Stimulated activated CD4-positive, alpha-beta T cell treated with anti-CD3 and anti-CD28 coated beads, Interleukin-4, amount 100 ng/mL, for 1 hour (primary cell): ENCODE measurements at places on chromosomes 16 and 17.

DNA sequence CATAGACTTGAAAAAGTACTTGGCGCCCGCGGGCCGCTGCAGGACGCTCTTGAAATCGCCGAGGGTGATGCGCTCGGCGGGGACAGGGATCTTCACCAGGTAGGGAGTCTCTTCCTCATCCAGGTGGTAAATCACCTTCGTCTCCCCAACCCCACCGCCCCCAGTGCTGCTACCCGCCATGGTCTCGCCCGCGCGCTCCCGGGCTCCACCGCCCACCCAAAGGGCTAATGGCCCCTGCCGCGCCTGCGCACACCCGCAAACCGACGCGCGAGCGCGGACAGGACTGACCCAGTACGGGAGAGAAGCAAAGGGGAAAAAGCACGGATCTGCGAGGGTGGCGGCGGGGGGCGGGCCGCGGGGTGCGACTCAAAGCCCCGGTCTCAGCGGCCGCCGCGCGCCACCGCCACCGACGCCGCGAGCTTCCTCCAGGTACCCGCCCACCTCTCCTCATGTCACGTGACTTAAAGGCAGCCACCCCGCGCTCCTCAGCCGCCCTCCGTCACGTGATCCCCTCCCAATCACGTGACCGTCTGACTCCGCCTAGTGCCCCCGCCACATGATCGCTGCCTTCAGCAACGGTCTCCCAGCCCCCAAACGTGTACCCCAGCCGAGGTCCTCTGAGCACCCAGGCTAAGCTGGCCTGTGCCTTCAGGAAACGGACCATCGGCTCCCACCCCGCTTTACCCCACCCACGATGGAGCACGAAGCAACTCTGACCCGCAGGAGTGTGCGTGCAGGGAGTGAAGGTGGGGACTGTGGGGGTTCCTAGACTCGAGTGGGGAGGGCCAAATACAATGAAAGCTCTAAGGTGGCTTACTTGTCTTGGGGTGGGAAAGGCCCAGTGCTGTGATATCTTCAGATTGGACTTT, at the start of gene DVL2:
DVL2 (minus strand) TSS at position 435 of the 869 bp plus-strand sequence; CDS start at position 180, 255 bp downstream.
- peak; percentile 92 for DNase-seq

GRCh38 chr16:85286951-85287814, 174.9 kb upstream of the CIBAR2 start:
- no peak for DNase-seq

- no peak for DNase-seq
Observed at GRCh38 chr17:39665642-39666224, 584 bp downstream of the TCAP start.

GRCh38 chr17:81115749-81116464, 49.4 kb upstream of the PVALEF start:
- no peak for DNase-seq

GRCh38 chr16:51151961-51152663, 1.0 kb upstream of the SALL1 start:
- DNase-seq = no peak

DNA sequence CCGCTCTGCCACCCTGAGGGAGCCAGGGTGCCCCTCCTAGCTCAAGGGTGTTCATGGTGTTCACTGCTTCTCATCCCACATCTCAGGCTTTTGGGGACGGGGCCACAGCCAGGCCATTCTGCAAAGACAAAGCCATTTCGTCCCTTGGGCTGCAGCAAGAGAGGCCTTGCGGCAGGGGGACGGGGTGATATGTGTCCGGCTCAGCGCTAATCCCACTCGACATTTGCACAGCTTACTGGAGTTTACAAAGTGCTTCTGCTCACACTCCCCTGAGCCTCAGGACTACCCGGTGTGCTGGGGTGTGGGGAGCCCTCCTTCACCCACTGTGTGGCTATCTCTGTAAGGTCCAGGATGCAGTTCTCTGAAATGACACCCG, 84.3 kb downstream of the RTN4RL1 start:
- no peak for DNase-seq

- no peak for DNase-seq
Observed at GRCh38 chr17:43531955-43532354, 14.2 kb downstream of the ETV4 start.

DNA sequence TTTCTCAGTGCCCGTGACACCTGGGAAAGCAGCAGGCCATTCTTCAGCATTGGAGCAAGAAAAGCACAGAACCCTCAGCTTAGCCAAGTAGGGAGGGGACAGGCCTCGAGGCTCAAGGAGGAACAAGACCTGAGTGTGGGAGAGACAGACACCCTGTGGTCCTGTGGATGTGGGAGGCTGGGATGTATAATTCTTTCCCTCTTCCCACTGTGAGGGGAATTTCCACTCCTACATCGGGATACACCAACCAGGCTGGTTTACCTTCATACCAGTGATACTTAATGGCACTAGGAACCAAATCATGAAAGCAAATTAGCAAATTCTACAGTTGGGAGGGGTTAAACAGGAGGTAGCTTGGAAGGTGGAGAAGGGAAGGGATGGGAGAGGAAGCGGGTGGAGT, 41.7 kb downstream of the LYRM1 start:
- no peak for DNase-seq

GRCh38 chr16:9657641-9658040, 524.6 kb downstream of the GRIN2A start:
- DNase-seq = no peak

GRCh38 chr16:85988306-85988705, 89.3 kb downstream of the IRF8 start:
- no peak for DNase-seq

DNA sequence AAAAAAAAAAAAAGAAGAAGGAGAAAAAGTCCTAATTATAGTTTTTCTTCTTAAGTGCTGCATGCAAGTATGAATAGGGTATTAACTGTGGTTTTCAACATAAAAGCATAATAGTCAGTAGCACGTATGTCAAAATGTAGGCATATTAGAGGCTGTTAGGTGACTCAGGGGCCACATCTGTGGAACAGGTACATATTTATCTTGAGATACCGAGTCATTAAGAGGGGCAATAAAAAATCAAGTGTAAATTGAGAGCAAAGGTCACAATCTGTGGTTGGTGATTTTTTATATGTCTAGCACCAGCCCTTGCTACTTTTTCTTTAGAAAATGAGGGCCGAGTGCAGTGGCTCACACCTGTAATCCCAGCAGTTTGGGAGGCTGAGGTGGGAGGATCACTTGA, 1113.8 kb upstream of the RBFOX1 start:
- DNase-seq = no peak

DNA sequence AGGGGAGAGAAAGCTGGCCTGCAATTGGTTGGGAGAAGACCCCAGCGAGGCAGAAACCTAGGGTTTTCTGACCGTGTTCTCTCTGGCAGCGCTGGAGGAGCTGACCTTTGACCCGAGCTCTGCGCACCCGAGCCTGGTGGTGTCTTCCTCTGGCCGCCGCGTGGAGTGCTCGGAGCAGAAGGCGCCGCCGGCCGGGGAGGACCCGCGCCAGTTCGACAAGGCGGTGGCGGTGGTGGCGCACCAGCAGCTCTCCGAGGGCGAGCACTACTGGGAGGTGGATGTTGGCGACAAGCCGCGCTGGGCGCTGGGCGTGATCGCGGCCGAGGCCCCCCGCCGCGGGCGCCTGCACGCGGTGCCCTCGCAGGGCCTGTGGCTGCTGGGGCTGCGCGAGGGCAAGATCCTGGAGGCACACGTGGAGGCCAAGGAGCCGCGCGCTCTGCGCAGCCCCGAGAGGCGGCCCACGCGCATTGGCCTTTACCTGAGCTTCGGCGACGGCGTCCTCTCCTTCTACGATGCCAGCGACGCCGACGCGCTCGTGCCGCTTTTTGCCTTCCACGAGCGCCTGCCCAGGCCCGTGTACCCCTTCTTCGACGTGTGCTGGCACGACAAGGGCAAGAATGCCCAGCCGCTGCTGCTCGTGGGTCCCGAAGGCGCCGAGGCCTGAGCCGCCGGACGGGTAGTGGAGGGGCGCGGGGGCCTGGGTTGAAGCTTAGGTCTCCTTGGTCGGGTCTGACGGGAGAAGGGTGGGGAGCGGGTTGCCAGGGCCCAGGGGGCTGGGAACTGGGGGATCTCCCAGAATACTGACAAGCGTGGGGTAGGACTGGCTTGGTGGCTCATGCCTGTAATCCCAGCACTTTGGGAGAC, 7.4 kb upstream of the PYDC1 start:
- no peak for DNase-seq

- no peak for DNase-seq
Observed at GRCh38 chr16:57531253-57531575, 5.2 kb downstream of the CCDC102A start.

- no peak for DNase-seq
Observed at GRCh38 chr16:73404001-73404400, 356.1 kb upstream of the ZFHX3 start.

GRCh38 chr16:73617738-73618137, 569.8 kb upstream of the ZFHX3 start:
- DNase-seq = no peak

DNA sequence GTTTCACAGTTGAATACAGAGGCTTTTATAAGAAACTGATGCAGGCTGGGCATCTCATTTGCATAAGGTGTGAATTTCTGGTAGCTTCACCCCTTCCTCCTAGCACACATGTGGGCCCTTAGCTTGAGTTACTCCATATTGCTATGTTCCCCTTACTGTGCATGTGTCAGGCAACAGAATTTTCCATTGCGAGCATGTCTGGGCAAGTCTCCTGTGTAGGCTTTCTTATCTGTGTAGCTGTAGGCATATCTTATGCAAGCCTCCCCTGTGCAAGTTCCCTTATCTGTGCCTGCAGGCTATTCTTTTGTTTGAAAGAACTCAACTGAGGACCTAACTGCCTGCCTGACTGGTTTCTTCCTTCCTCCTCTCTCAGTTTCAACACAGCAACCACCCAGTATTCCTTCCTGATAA, 597.4 kb upstream of the CDH5 start:
- DNase-seq = no peak

DNA sequence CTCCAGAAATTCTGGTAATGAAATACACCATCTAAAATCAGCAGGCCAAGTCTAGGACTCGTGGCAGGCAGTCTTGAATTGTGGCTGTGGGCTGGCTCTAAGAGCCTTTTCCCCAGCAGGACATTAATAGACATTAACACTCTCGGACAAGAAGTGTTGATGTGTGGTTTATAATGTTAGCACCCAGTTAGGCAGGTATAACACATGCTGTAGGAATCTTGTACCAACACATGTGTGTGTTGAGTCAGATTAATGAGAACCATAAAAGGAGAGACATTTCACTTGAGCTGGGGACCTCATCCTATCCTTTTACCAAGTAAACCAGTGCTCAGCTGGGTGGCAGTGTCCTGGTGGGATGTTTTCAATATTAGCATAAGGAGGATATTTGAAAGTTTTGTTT, 264.5 kb downstream of the FTO start:
- DNase-seq = no peak

DNA sequence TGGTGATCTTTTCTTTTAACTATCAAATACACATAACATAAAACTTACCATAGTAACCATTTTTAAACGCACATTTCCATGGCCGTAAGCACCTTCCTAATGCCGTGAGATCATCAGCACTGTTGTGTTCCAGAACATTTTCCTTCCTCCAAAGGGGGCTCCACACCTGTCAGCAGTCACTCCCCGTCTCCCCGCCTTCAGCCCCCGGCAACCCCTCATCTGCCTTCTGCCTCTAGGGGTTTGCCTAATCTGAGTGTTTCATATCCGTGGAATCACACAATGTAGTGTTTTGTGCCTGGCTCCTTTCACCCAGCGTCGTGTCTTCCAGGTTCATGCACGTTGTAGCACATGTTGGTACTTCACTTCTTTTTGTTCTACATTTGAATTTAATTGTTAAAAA, 350.1 kb upstream of the TNRC6C start:
- no peak for DNase-seq

GRCh38 chr17:13311306-13311705, 290.4 kb downstream of the HS3ST3A1 start:
- DNase-seq = no peak

GRCh38 chr16:50523710-50524109, 24.5 kb upstream of the NKD1 start:
- no peak for DNase-seq

DNA sequence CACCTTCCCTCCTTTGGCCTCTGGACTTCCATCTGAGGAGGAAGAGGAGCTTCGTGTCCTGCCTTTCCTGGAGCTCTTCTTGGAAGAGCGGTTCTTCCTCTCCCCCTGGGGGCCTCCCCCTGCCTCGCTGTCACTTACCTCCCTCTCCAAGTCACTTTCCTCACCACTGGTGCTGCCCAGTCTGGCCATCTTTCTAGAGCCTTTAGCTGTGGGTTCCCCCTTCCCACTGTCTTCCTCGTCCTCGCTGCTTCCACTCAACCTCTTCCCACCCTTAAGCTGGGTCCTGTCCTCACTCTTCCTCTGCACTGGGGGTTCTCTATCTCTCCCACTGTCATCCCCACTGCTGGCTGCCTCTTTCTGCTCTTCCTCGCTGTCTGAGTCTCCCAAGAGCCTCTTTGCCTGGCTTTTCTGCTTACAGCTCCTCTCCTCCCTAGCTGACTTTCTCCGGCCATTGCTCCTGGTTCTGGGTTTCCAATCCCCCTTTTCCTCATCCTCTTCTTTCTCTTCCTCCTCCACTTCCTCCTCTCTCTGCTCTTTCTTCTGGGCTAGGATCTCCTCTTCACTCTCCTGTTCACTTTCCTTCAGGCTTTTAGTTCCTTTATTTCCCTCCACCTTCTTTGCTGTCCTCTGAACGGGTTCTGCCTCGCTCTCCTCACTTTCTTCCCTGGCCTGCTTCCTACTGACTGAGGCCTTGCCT, 1.4 kb downstream of the HIRIP3 start:
- DNase-seq = no peak

DNA sequence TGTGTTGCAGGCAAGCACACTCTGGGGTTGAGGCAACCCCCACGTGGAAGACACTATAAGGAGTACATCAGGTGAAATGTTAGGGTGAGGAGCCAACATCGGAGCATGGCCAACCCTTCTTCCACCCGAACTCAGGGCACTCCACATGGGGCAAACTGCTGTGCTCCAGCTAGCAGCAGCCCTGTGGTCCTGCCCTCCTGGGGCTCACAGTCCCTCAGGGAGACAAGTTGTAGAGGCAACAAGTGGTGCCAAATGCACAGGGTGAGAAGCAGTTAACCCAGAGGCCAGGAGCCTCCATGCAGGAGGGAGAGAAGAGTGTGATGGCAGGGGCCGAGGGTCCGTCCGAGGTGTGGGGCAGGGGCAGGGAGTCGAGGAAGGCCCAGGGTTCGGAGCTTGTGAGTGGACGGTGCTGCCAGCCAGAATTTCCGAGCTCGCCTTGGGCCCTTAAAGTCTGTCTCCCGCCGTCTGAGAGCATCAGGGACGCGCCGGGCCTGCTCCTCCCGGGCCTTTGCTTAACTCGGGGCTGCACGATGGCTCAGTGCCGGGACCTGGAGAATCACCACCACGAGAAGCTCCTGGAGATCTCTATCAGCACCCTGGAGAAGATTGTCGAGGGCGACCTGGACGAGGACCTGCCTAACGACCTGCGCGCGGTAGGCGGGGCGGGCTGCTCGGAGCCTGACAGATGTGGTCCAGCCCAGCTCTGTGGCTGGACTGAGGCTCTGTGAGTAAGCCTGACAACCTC, 32.3 kb downstream of the ATPAF2 start:
- DNase-seq = no peak

DNA sequence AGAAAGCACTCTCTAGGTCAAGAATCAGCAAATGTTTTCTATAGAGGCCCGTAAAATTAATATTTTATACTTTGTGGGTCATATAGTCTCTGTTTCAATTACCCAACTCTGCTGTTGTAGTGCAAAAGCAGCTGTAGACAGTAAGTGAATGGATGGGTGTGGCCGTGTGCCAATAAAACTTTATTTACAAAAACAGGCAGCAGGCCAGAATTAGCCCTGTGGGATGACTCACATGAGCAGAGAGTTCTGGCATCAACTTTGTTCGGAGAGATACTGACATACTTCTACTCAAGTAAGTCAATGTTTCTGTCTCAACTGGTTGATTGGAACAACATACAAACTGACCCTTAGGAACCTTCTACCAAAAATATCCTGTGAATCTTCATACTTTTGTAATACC, 616.2 kb downstream of the MAF start:
- no peak for DNase-seq

GRCh38 chr17:39676198-39676819, 8.1 kb downstream of the PNMT start:
- DNase-seq = no peak
